Natural killer cell (primary cell): ENCODE measurements at places on chromosomes 3 and 15. TPM values are rescaled to one million over a fixed set of nuclear protein-coding genes. Genes with fewer than 3 reads are reported as not detected.

DNA sequence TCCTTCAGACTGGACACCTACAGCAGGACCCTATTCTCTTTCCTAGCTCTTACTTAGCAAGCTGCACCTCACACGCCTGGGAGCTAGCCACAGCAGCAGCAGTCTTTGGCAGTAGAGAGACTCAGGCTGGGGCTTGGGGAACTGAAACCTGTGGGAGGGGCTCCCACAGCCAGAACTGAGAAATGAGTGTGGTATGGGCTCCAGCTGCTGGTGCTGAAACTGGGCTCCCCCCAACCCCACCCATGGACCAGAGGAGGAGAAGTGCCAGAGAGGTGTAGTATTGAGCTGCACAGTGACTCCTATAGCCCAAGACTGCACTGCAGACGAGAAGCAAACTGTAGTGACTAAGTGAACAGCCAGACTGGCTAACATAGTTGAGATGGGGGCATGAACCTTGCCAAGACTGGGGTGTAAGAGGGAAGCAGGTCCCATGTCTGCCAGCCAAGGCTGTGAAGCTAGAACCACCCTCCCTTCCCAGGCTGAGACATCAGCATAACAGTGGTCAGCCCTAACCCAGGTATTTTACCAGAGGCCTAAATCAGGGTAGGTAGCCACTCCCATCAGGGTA, 62.5 kb downstream of the MYO5A start:
- peak; percentile 47 for DNase-seq

DNA sequence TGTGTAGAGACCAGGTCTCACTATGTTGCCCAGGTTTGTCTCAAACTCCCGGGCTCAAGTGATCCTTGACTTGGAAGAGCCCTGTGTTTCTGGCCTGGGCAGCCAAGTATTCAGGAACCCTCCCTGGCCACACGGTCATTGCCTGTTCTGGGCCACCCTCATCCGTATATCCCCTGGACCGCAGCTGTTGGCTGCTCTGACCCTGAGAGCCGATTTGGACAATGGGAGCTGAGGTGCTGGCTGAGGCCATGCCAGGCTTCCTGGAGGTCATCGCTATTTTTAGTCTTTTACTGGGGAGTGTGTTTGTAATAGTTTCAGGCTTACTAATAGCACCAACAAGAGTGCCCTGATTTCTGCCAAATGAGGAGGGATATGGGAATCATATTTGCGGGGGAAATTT, 60.7 kb downstream of the ADAMTS7 start:
- no peak for DNase-seq

- DNase-seq = no peak
Observed at GRCh38 chr3:76203578-76203977, 418.2 kb upstream of the ZNF717 start.

C2CD4A gene
- not detected for total RNA-seq

DNA sequence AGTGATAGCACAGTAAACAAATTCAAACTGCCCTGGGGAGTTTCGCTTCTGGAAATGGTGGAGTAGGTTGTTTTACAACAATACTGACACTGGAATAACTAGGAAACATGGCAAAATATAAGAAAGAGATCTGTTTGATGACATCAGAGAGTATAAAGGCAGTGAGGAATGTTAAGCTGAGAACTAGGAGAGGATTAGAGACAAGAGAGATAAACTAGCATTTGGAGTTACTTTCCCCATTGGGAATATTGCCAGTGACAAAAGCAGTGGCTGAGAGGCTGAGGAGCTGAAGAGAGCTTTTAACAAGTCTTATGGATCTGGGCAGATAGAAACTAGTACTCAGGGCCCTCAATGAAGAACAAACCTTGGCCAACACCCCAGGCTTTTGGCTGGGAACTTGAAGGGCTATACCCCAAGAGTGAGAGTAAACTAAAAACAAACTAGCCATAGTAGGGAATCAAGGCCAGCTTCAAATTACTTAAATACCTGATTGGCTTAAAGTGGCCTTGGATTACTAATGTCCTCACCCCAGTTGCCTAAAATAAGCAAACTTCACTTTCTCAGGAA, 280.4 kb downstream of the KLF13 start:
- no peak for DNase-seq

- no peak for DNase-seq
Observed at GRCh38 chr3:58989163-58989562, 60.7 kb downstream of the CFAP20DC start.

CLDN16 gene
- not detected for total RNA-seq

- no peak for DNase-seq
Observed at GRCh38 chr3:171348121-171348520, 112.1 kb downstream of the TNIK start.

MINAR1 gene
- total RNA-seq = 0.54 TPM

DNA sequence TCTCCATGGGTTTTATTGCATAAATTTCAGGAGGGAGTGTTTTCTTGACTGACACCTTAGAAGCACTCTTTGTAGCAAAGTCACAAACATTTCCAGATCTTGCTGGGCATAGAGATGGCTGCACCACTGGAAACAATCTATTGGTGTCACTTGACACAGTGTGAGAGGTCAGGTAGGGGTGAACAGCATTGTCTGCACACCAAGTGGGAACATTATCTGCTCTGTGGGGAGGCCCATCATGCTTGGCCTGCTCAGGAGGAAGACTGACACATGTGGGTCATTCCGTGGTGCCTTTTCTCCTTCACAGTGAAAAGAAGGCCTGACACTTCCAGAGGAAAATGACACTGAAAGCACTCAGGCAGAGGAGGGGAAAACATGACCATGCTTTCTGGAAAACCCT, 149.9 kb upstream of the GALNT15 start:
- DNase-seq = no peak

DNA sequence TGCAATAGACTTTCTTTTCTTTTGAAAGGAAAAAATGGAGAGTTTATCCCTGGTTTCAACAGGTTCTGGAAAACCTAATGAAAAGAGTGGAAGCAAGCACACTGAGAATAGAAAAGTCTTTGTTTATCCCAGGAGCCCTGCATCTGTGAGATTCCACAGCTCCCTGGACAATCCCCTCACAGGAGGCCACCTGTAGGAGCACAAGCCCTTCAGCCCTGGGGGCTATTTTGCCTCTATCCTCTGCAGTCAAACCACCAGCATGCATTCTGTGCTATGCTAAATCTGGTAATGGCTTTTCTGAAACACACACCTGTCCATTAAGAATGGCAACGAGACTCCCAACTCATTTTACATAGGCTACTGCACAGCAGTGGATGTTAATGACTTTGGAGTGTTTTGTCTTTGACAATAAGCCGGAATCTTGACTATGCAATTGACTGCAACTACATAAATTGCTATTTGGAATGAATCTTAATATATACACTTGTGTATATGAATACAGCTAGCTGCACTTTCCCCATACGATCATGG, 369.4 kb downstream of the NR2F2 start:
- no peak for DNase-seq
